ENCODE measurements at places on chromosomes 11 and 22.
A peak's percentile ranks its signal among the peaks of the same experiment; 100 is the strongest.

- no peak for DNase-seq
These were observed 715.8 kb upstream of the LRRC4C start for GRCh38 chr11:42175203-42175602.

- DNase-seq, result no peak
These were observed 60.9 kb upstream of the USP47 start for GRCh38 chr11:11780858-11781257.

DNA sequence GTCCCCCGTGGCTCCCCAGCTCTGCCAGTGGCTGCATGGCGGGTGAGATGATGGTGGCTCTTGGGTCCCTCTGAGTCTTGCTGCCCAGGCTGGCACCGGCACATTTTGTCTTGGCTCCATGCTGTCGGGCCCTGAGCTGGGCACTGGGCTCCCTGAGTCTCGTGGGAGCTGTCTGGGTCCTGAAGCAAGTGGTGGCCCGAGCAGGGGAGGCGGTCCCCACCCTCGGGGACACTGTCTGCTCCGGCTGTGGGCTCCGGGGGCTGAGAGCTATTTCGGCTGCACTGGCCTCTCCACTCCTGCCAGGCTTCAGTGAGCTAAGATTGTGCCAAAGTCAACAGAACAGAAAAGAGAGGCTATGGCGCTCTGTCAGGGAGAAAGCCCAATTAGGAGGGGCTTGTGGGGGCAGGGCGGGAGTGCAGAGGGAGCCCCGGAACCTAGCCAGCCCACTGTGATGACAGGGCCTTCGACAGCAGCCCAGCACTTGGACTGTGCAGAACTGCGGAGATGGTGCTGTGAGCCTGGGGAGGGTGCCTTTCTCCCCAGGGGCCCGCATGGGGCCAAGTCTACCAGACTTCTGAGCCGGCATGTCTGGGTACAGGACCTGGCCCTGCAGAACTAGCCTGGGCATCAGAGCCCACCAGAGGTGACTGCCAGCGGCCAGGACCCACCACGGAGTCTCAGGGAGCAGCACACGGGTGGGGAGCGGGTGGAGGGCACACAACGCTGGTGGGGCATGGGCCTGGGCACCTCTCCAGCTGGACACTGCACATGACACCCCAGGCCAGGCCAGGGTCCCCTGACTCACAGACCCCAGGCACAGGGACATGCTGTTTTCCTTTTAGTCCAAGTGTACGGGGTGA, 38.0 kb downstream of the RTN4R start:
- no peak for DNase-seq

GRCh38 chr11:33160136-33160535, 1.1 kb downstream of the CSTF3 start:
- no peak for DNase-seq

DNA sequence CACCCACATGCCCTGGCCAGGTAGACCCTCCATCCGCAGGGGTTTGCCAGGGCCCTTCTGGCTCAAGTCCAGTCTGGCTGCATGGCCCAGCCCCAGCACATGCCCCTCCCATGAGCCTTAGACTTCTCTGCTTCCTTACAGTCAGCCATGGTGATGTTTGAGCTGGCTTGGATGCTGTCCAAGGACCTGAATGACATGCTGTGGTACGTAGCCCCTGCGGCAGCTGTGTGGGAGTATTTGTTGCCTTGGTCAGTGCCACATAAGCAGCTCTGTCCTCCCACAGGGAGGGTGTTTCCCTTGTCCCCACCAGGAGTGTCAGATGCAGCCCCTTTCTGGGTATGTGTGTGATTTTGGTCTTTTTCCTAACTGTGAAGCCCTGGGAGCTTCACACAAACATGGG, 17.5 kb downstream of the CDC45 start:
- DNase-seq, result no peak

- no peak for DNase-seq
These were observed 252.7 kb downstream of the TMEM135 start for GRCh38 chr11:87290304-87290922.

DNA sequence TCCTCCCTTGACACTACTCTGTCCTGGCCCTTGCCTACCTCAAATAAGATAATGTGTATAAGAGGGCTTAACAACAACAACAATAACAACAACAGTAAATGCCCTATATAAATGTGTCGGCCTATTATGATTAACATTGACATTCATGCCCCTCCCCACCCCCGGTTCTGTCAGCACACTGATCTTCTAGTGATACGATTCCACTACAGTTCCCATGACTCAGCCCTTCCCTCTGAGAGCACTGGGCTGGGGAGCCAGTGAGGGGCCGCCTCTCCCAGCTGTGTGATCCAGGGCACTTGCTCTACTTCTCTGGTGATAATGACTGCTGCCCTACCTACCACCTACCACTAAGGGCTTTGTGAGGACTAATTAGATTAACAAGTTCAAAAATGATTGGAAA, 92.2 kb upstream of the PHOX2A start:
- DNase-seq, result no peak

GRCh38 chr11:32597921-32598320, 14.3 kb downstream of the EIF3M start:
- no peak for DNase-seq

GRCh38 chr22:18023509-18024275, 669 bp downstream of the MICAL3 start:
- DNase-seq, result no peak

- no peak for DNase-seq
These were observed 117.3 kb upstream of the TEAD1 start for GRCh38 chr11:12556788-12557384.

- no peak for DNase-seq
These were observed 96.3 kb downstream of the APIP start for GRCh38 chr11:34819740-34820482.

DNA sequence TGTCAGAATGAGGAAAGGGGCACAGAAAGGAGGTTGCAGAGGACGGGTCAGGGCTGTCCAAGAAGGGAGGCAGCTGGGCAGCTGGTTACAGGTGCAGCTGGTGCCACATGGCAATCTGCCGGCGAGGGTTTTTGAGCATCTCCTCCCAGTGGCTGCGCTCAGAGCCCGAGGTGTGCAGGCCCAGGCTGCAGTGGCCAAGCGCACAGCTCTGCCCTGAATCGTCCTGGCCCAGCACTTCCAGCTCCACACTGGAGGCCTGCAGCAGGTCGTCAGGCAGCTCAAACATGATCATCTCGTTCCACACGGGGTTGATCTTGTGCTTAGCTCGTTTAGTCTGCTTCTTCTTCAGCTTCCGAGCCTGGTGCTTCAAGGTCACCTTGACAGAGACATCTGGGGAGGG, 42.2 kb downstream of the SYT13 start:
- no peak for DNase-seq

DNA sequence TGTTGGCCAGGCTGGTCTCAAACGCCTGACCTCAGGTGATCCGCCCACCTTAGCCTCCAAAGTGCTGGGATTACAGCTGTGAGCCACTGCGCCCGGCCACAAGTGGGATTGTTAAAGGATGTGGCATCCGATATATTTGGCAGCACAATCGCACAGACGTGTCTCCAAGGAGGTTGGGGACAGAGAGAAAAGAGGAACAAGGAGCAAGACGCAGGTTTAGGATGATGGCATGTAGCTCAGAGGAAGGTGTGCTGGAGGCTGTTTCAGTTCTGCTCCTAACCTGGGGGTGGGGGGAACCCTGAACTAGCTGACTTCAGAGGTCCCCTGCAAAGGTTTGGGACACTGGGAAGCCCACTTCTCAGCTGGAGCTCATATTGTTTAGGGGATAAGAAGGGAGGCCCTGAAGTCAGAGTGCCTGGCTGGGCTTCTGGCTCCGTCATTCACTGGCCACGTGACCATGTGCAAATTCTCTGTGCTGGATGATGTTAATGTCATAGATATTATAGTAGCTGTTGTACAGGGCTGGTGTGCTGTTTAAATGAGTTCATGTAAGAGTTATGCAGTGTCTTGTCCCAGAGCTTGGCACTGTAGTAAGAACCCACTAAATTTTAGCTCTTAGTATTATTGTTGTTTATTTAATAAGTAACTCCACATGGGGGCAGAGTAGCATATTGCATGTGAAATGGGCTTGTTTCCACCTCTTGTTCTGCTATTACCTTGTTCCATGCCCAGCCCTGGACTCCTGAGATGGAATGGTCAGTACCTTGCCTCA, 129.7 kb downstream of the ST3GAL4 start:
- no peak for DNase-seq

- DNase-seq, result no peak
These were observed 56.5 kb downstream of the POLD3 start for GRCh38 chr11:74648894-74649293.

GRCh38 chr11:128157423-128158298, 429.7 kb downstream of the ETS1 start:
- DNase-seq, result peak; percentile 84

- DNase-seq, result no peak
These were observed 10.0 kb downstream of the LMO2 start for GRCh38 chr11:33881651-33882503.

GRCh38 chr11:115996125-115996807, 492.1 kb upstream of the CADM1 start:
- DNase-seq, result no peak

GRCh38 chr11:36689442-36689841, 91.4 kb upstream of the RAG2 start:
- DNase-seq, result no peak

GRCh38 chr11:28542561-28542960, 434.4 kb downstream of the METTL15 start:
- no peak for DNase-seq

- DNase-seq, result no peak
These were observed 27.2 kb upstream of the ADORA2A start for GRCh38 chr22:24400034-24400725.

- DNase-seq, result no peak
These were observed 3.6 kb downstream of the SHANK3 start for GRCh38 chr22:50676180-50676636.

DNA sequence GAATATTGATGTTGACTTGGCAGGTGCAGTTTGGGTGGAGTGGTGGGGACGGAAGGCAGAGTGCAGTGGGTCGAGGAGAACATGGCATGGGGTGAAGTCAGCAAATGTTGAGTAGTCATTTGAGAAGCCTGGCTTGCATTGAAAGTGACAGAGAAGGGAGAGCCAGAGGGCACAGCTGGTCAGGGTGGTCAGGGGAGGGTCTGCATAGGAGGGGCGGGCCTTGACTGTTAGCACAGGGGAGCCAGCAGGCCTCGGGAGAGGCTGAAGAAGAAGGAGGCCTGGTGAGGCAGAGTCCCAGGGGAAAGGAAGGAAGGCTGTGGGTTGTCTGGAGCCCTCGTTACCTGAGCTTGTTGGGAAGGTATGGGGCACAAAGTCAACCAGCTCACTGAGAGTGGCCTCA, 230.8 kb upstream of the TBCEL start:
- DNase-seq, result no peak

GRCh38 chr11:114345575-114346222, 49.5 kb downstream of the NNMT start:
- DNase-seq, result no peak

DNA sequence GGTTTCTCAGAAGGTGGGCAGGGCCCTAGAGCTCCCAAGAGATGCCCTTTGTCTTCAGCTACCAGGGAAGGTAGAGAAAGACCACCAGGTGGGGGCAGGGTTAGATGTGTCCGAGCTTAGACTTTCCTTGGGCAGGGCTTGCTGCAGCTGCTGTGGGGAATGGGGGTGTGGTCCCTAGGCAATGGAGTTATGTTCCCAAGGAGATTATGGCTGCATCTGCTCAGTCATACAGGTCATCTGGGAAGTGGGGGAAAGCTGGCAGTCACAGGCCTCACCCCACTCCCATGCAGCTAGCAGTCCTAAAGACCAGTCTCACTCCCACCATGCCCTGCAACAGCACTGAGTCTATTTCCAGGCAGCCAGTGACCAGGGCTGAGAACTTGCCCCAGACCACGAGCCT, 29.5 kb downstream of the MMP27 start:
- DNase-seq, result no peak

DNA sequence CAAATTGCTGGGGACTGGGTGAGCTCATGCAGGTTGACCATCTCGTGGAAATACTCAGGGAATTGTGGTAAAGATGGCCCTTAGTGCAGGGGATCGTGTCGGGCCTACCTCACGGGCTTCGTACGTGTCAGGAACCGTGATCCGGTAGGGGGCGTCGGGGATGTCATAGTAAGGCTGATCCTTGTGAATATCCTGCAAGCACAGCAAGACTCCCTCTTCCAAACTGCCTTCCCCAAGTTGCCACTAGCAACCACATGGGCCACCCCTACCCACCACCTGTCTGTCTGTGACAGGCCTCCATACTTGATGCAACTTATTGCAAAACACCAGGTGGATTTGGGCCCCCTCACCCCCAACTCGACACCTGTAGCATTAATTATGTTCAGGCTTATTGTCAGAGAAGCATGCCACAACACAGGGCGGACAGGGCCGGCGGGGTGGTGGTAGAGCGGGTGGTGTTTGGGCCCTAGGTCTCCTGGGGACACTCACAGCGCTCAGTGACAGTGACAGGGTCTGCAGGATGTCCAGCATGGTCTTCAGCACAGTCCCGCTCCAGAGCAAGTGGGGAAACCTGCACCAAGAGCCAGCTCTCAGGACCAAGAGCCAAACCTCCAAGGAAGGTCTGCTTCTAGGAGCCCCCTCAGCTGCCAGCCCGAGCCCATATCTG, 22.6 kb upstream of the SERPIND1 start:
- no peak for DNase-seq

DNA sequence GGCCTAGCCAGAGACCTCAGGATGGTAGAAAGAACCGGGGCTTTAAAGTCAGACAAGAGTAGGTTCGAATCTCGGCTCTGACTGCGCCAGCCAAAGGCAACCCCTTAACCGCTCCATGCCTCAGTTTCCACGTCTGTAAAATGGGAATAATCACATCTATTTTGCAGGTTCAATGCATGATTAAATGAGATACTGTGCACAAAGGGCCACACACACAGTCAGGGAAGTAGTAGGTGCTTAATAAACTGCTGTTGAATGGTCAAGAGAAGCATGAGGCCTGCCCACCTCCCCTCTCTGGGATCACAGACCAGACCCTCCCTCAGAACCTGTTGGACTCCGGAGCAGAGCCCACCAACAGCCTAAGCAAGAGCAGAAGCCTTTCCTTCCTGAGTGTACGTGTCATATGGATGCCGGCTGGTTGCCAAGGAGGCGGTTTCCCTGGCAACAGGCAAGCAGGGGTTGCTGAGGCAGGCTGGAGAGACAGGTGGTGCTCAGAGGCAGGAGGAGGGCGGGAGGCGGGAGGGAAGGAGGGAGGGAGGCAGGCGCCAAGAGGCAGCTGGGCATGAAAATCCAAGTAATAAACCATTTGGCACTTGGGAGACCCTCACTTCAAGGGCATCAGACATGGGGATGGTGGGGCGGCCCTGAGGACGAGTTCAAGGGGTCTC, 43.9 kb downstream of the NFAM1 start:
- no peak for DNase-seq

DNA sequence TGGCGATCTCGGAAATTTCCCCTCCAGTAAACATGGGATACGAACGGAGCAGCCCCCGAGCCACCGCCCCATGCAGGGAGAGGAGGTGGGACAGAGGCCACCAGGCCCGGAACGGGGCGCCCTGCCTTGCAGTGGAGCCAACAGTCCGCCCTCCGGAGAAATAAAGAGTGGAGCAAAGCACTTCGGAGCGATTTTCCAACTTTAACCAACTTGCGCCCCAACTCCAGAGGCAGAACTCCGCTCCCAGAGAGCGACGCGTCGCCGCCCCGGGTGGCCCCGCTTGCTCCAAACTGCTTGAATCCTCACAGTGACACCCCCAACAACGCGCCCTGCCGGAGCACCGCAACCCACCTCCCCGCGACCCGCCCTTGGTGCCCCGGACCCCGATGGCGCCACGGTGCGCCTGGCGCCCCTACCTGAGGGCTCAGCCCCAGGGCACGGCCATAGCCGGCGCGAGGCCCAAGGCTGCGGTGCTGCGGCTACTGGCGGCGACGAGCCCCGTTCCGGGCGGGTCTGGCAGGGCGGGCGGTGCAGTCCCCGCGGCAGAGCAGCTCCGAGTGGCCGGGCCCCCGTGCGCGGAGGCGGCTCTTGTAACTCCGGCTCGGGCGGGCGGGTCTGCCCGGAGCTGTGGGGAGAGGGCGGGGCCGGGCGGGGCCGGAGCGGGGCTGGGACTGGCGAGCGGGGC, at the start of gene AHNAK:
Gene AHNAK (minus strand): TSS at position 563 of the 685 bp plus-strand sequence. CDS start 10,708 bp downstream, outside the sequence.
- peak; percentile 20 for DNase-seq
